Osteoblast (primary cell): ENCODE measurements at places on chromosomes 12 and 14. TPM values are rescaled to one million over a fixed set of nuclear protein-coding genes. Genes with fewer than 3 reads are reported as not detected.
A peak's percentile ranks its signal among the peaks of the same experiment; 100 is the strongest.

DNA sequence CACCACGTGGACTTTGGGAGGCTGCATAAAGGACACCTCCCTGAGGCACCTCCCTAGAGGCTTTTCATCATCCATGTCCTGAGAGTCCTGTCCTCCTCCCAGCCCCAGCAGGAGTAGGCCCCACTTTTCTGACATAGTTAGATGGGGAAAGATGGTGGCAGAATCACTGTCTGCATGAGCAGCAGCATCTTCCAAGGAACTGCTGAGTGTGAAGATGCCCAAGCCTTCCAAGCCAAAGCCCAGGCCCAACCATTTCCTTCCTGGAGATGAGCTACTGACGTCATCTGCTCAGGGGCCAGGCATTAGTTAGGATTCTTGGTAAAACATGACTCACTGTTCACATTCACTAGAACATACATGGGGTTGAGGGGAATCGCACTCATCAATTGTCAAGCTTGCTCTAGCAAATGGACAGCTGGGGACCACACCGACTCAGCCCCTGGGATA, 37.3 kb downstream of the VDR start:
- peak; percentile 98 for DNase-seq
- peak overlapping the region; percentile 67 for H3K27ac ChIP-seq
- peaks cover 9% of the 10 kb centered on the region for H3K36me3 ChIP-seq
- peaks cover 21% of the 10 kb centered on the region for H3K4me1 ChIP-seq
- H3K4me3 ChIP-seq = no peak overlapping the region

GRCh38 chr14:78683206-78683605, 513.0 kb downstream of the NRXN3 start:
- no peaks in the 10 kb centered on the region for H3K27me3 ChIP-seq
- H3K4me1 ChIP-seq = no peaks in the 10 kb centered on the region
- no peak overlapping the region for H3K4me3 ChIP-seq
- H3K36me3 ChIP-seq = no peaks in the 10 kb centered on the region

DNA sequence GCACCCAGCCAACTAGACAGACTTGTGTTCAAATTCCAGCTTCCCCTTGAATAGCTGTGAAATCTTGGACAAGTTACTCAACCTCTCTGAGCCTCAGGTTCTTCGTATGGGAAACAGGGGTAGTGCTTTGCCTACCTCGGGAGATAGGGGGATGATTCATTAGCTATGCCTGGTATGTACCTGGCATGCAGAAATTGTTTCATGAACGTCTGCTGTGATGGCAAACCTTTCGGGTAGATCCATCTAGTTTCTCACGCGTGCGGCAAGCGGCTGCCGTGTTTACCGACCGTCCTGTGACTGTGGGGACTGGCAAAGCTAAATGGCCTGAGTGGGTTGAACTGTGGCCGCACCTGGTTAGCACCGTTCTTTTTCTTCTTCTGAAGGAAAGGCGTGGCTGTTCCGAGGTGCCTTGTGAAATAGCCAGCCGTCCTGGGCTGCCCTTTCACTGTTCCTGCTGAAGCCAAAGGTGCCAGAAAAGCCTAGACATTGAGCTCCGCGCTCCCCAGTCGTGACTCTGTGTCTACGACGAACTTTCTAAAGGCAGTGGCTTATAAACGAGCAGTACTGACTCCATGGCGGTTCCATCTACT, 40.6 kb upstream of the MED13L start:
- peaks cover 28% of the 10 kb centered on the region for H3K4me1 ChIP-seq
- DNase-seq = no peak
- no peak overlapping the region for H3K27ac ChIP-seq

DNA sequence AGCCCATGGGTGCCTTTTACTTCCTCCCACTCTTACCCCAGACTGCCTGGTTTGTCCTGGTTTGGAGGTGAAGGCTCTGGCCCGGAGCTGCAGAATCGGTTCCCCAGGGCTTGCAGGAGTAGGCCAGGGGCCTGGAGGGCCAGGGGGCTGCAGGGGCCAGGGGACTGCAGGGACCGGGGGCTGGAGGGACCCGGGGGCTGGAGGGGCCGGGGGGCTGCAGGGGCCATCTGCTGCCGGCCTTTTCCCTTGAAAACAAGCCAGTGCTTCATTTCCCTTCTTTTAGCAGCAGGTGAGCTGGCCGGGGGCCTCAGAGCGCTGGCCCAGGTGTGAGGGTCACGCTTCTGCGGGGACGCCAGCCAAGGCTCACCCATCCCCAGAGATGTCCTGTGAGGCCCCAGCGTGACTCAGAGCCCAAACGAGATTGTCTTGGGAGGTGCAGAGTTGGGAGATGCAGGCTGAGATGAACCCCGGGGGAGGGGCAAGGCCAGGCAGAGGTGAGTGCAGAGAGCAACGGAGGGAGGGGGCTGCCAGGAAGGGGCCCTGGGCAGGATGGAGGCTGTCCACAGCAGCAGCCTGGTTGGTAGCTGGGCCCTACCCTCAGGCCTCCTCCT, 154.9 kb downstream of the KIF26A start:
- no peaks in the 10 kb centered on the region for H3K36me3 ChIP-seq
- no peak overlapping the region for H3K27ac ChIP-seq
- no peaks in the 10 kb centered on the region for H3K4me1 ChIP-seq
- no peaks in the 10 kb centered on the region for H3K27me3 ChIP-seq
- DNase-seq = peak; percentile 81

DNA sequence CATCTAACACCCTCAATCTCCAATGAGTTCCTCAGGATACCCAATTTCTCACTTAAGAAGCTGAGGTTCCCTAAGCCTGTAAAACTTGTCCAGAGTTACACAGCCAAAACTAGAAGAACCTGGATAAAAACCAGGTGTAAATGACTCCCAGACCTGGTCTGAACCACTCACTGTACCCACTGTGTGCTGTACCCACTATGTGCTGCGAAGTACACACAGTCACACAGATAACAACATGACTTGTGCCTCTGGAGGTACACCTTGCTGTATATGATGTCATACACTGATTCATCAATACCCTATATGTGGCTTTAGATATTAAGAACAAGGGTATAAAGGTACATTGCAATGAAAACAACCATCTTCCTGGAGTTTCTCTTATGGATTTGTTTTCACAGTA, 66.1 kb downstream of the PPM1H start:
- peaks cover 33% of the 10 kb centered on the region for H3K4me1 ChIP-seq
- H3K27me3 ChIP-seq = no peaks in the 10 kb centered on the region
- no peak for DNase-seq
- H3K27ac ChIP-seq = no peak overlapping the region

DNA sequence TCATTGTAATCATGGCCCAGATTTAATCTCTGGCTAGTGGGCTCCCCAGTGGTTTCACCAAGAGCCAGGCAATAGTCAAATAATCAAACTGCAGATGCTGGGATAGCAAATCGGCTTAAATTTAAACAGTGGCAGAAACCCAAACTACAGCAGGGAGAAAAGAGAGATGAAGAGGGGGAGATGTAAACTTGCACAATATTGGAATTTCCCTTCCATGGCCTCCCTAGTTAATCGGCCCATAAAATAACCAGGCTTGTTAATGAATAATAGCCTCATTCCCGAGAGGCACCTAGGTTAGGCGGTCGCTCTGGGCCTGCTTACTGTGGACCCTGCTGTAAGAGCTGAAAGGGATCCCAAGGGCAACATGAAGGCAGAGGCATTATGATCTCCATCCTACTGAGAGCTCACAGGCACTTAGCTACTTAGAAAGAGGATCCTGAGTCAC, 116.2 kb downstream of the NUAK1 start:
- no peak overlapping the region for H3K27ac ChIP-seq
- H3K27me3 ChIP-seq = peaks cover 2% of the 10 kb centered on the region
- DNase-seq = no peak
- no peaks in the 10 kb centered on the region for H3K36me3 ChIP-seq

C12orf54 gene
- total RNA-seq = not detected in 2 replicates

CDKN1B gene
- 44.5 and 52.8 TPM in 2 replicates for total RNA-seq

RIN3 gene
- total RNA-seq = 7.6 and 10.3 TPM in 2 replicates

PLEKHD1 gene
- under 0.01 TPM in 2 replicates for total RNA-seq

SLC10A1 gene
- total RNA-seq = not detected in 2 replicates
